ENCODE measurements at places on chromosomes 3 and 15. TPM values are rescaled to one million over a fixed set of nuclear protein-coding genes. Genes with fewer than 3 reads are reported as not detected.

DNA sequence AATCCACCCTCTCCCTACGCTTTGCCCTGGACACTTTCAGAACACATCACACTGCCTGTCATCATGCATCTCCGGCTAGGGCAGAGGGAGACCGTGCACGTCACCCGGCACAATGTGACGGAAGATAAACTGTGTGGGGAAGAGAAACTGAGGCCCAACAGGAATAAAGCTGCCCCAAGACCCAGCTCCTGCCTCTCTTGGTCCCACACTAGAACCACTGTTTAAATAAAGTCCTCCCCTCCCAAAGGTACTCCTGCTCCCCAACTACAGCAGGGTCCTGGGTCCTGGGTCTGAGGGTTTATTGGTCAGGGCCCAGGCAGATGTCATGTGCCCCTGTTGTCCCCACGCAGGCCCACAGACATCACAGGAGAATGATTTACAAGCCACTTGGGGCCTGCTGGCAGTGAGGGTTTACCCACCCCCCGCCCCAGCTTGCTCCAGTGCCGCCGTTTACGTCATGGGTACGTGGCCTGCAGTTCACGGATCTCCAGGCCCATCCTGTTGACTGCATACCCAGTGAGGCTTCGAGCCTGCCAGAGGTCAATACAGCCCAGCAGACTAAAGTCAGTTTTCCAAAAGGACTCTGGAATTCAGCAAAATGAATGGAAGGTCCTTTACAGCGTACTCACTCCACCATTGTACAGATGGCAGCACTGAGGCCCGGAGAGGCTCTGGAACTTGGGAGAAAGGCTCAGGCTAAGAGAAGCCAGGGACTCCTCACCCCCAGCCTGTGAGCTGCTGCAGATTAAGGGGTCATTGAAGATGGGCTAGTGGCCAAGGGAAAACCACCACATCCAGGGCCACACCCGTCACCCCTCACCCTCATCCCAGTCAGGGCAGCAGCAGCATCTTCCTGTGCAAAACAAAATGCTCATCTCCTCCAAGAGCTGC, 23.2 kb downstream of the ALS2CL start:
- DNase-seq, result no peak
- H3K27me3 ChIP-seq, result no peaks in the 10 kb centered on the region
- no peaks in the 10 kb centered on the region for H3K4me1 ChIP-seq
- H3K36me3 ChIP-seq, result peaks cover 51% of the 10 kb centered on the region

DNA sequence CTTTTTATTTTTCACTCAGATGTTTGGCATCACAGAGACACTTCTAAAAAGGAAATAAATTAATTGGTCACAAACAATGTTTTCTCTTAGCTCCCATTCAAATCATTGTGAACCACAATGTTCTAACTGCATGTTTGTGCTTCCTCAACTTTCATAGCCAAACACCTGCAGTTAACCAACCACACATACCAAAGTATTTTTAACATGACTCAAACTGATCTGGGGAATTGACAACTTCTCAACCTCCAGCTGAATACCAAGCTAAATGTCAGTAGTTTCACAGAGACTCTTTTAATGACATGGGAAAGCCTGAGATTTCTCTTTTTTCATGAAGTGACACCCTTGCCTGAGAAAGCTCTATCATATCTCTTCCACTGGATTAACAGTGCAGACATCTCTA, 217.9 kb upstream of the MME start:
- H3K27me3 ChIP-seq, result no peaks in the 10 kb centered on the region
- H3K27ac ChIP-seq, result no peak overlapping the region
- no peak overlapping the region for H3K4me3 ChIP-seq
- no peaks in the 10 kb centered on the region for H3K4me1 ChIP-seq
- no peak for DNase-seq
- H3K36me3 ChIP-seq, result no peaks in the 10 kb centered on the region

GRCh38 chr3:37256447-37256846, 82.1 kb upstream of the LRRFIP2 start:
- H3K4me3 ChIP-seq, result no peak overlapping the region
- H3K27me3 ChIP-seq, result no peaks in the 10 kb centered on the region
- H3K36me3 ChIP-seq, result peaks cover 5% of the 10 kb centered on the region
- peaks cover 9% of the 10 kb centered on the region for H3K4me1 ChIP-seq
- no peak for DNase-seq

- no peak overlapping the region for H3K27ac ChIP-seq
- no peaks in the 10 kb centered on the region for H3K27me3 ChIP-seq
- H3K4me1 ChIP-seq, result no peaks in the 10 kb centered on the region
- no peak for DNase-seq
- no peaks in the 10 kb centered on the region for H3K36me3 ChIP-seq
These were observed 364.1 kb upstream of the TBL1XR1 start for GRCh38 chr3:177561365-177561764.

- no peak overlapping the region for H3K4me3 ChIP-seq
- no peak for DNase-seq
- H3K36me3 ChIP-seq, result no peaks in the 10 kb centered on the region
- H3K27me3 ChIP-seq, result no peaks in the 10 kb centered on the region
- H3K27ac ChIP-seq, result no peak overlapping the region
- H3K4me1 ChIP-seq, result peaks cover 11% of the 10 kb centered on the region
These were observed 63.6 kb downstream of the AAGAB start for GRCh38 chr15:67190813-67191212.

- H3K4me1 ChIP-seq, result no peaks in the 10 kb centered on the region
- no peak for DNase-seq
These were observed 134.8 kb upstream of the RGMA start for GRCh38 chr15:93223803-93224202.

Gene LPP
- 164 TPM for total RNA-seq

- no peak overlapping the region for H3K27ac ChIP-seq
- no peaks in the 10 kb centered on the region for H3K36me3 ChIP-seq
- H3K27me3 ChIP-seq, result no peaks in the 10 kb centered on the region
- H3K4me1 ChIP-seq, result no peaks in the 10 kb centered on the region
These were observed 346.5 kb downstream of the ROBO1 start for GRCh38 chr3:79421273-79421672.

GRCh38 chr3:66904831-66905493, 93.1 kb upstream of the KBTBD8 start:
- no peaks in the 10 kb centered on the region for H3K27me3 ChIP-seq
- no peak overlapping the region for H3K27ac ChIP-seq
- no peaks in the 10 kb centered on the region for H3K4me1 ChIP-seq
- no peak for DNase-seq

DNA sequence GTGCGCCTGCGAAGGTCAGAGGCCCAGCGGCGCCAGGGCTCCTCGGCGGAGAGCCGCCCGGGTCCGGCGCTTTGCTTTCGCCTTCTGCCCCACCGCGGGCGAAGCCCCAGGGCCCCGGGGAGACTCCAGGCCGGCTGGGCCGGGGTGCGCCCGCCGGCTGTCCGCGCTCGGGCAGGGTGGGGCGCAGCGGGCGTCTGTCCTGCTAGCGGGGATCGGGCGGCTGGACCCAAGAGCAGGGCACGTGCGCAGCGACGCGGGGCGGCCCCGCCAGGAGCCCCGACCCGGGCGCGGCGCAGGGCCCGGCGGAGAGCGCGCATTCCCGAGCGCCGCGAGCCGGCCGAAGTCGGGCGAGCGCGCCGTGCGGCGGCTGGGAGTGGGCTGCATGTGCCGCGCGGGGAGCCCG, 569 bp upstream of the ALDH1A3 start:
- H3K36me3 ChIP-seq, result no peaks in the 10 kb centered on the region
- H3K27ac ChIP-seq, result no peak overlapping the region
- H3K4me3 ChIP-seq, result no peak overlapping the region

- H3K4me1 ChIP-seq, result peaks cover 21% of the 10 kb centered on the region
- DNase-seq, result no peak
- peak overlapping the region; percentile 81 for H3K4me3 ChIP-seq
- H3K36me3 ChIP-seq, result peaks cover 14% of the 10 kb centered on the region
- no peaks in the 10 kb centered on the region for H3K27me3 ChIP-seq
These were observed 1.0 kb downstream of the LYSMD4 start for GRCh38 chr15:99732124-99732750.

Gene GPR62
- total RNA-seq, result not detected

DNA sequence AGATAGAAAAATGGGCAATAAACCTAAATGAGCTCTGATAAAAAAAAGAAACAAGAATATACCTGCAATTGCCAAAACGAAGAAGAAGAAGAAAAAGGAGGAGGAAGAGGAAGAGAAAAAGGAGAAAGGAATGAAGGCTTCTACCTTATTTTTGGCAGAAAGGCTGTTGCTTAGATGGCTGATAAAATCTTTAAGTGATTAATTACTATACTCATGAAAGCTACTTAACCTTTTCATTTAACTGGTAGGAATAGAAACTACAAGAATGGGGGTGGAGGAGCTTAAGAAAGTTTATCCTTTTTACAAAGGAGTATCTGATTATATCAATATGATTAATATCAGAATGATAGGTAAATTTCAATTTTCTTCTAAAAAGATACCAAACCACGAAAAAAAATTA, 75.2 kb downstream of the CLASP2 start:
- H3K4me3 ChIP-seq, result no peak overlapping the region
- H3K27ac ChIP-seq, result no peak overlapping the region
- H3K27me3 ChIP-seq, result no peaks in the 10 kb centered on the region

- H3K4me3 ChIP-seq, result no peak overlapping the region
- peak; percentile 25 for DNase-seq
- no peak overlapping the region for H3K27ac ChIP-seq
- no peaks in the 10 kb centered on the region for H3K27me3 ChIP-seq
- H3K4me1 ChIP-seq, result no peaks in the 10 kb centered on the region
These were observed 24.5 kb upstream of the SSR3 start for GRCh38 chr3:156579427-156579851.

- H3K27ac ChIP-seq, result no peak overlapping the region
- DNase-seq, result no peak
- no peaks in the 10 kb centered on the region for H3K27me3 ChIP-seq
- H3K36me3 ChIP-seq, result no peaks in the 10 kb centered on the region
These were observed 76.3 kb upstream of the NR2F2 start for GRCh38 chr15:96254173-96254572.

GRCh38 chr3:116127464-116127863, 317.8 kb downstream of the LSAMP start:
- no peaks in the 10 kb centered on the region for H3K36me3 ChIP-seq
- DNase-seq, result no peak
- no peaks in the 10 kb centered on the region for H3K4me1 ChIP-seq
- no peak overlapping the region for H3K27ac ChIP-seq
- no peaks in the 10 kb centered on the region for H3K27me3 ChIP-seq

DNA sequence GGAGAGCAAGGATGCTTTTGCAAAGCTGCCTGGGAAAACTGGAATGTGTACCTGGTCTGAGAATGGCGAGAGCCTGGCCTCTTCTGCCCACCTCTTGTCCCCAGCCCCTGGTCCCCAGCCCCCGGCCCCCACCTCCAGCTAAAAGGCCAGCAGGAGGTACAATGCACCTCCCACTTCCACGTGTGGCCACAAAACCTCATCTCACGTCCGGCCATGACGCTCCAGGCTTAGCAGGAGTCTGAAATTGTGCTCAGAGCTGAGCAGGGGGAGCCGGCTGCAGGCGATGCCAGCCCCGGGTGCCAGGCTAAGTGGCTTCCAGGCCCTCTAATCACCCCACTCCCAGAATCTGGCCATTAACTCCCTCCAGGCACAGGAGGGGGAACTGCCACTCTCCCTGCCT, 83.1 kb upstream of the PRR20G start:
- H3K4me3 ChIP-seq, result no peak overlapping the region
- no peak for DNase-seq
- no peaks in the 10 kb centered on the region for H3K36me3 ChIP-seq
- H3K4me1 ChIP-seq, result no peaks in the 10 kb centered on the region
- no peaks in the 10 kb centered on the region for H3K27me3 ChIP-seq

DNA sequence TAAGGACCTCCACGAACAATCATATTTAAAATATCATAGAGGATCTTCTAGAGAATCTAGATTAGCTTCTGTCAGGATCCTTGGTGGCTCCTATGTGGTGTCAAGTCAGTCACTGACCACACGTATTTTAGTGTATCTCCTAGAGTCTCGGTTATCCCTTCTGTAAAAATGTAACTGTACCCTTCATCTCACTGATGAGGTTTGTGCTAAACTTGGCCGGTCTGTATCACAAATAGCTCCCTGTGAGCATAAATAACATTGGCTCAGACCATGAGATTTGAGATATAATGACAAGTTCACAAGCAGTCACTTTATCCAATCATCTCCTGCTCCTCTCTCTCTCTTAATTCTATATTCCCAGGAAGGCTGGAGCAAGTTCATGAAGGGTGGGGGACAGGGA, 93.6 kb upstream of the ARL6 start:
- DNase-seq, result no peak
- no peaks in the 10 kb centered on the region for H3K27me3 ChIP-seq
- no peaks in the 10 kb centered on the region for H3K36me3 ChIP-seq
- H3K4me3 ChIP-seq, result no peak overlapping the region

GRCh38 chr15:81962482-81962881, 83.3 kb downstream of the MEX3B start:
- H3K36me3 ChIP-seq, result no peaks in the 10 kb centered on the region
- H3K4me3 ChIP-seq, result no peak overlapping the region
- no peaks in the 10 kb centered on the region for H3K4me1 ChIP-seq
- no peak overlapping the region for H3K27ac ChIP-seq

Gene ADAMTS7
- 1.8 TPM for total RNA-seq

- H3K4me3 ChIP-seq, result no peak overlapping the region
- no peaks in the 10 kb centered on the region for H3K4me1 ChIP-seq
- H3K27me3 ChIP-seq, result no peaks in the 10 kb centered on the region
- H3K36me3 ChIP-seq, result no peaks in the 10 kb centered on the region
These were observed 210.3 kb downstream of the OPA1 start for GRCh38 chr3:193803288-193803687.

Gene CAMKV
- not detected for total RNA-seq

Gene CMTM8
- total RNA-seq, result 18.7 TPM

- no peaks in the 10 kb centered on the region for H3K36me3 ChIP-seq
- no peak for DNase-seq
- H3K4me3 ChIP-seq, result no peak overlapping the region
These were observed 135.4 kb upstream of the CBLB start for GRCh38 chr3:106004137-106004681.

Gene RASGRP1
- total RNA-seq, result 4.8 TPM

Gene RHOV
- total RNA-seq, result 0.46 TPM

DNA sequence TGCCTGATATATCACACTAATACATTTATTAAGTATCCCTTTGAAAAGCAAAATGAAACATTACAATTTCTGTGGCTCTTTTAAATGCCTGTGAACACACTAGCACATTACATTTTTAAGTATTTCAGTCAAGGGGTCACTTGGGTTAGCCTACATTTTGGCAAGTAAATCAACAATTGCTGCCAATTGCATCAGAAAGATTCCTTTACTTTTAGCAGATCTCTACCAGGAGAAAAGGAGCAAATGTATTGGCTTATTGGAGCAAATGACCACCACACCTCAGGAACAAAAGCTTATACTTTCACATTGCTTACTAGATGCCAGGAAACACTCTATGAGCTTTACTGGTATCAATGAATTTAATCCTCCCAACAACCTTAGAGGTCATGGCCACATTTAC, 947.1 kb downstream of the FHIT start:
- no peak overlapping the region for H3K4me3 ChIP-seq
- no peaks in the 10 kb centered on the region for H3K27me3 ChIP-seq
- H3K36me3 ChIP-seq, result no peaks in the 10 kb centered on the region
- no peaks in the 10 kb centered on the region for H3K4me1 ChIP-seq

DNA sequence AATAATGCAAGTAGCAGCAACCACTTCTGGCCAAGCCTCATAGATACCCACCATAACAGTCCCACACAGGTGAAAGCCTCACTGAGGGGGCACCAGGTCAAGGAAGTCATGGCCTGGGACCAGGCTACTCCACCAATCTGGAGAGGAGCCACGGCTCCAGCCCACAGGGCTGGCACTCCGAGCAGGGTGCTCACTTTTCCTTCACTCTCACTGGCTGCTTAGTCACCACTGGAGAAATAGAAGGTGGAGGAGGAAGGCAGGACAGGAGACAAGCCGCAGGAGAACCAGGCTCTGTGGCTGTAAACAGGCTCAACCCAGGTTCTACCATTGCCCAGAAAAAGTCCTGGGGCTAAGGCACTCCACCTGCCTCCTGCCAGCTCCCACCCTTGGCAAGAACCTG, 1.2 kb downstream of the USP19 start:
- H3K4me3 ChIP-seq, result no peak overlapping the region
- H3K27me3 ChIP-seq, result no peaks in the 10 kb centered on the region
- peaks cover 20% of the 10 kb centered on the region for H3K4me1 ChIP-seq
- peaks cover 52% of the 10 kb centered on the region for H3K36me3 ChIP-seq

Gene LRRC2
- total RNA-seq, result 1.7 TPM

Data from upper lobe of left lung (tissue), 6 donors.